ENCODE measurements at places on chromosomes 7 and 10. TPM values are rescaled to one million over a fixed set of nuclear protein-coding genes. Genes with fewer than 3 reads are reported as not detected.

Gene SAMD9
- 5.0 TPM for polyA plus RNA-seq

Gene CYP3A7
- not detected for polyA plus RNA-seq

Gene GARIN1A
- polyA plus RNA-seq: 0.43 TPM

Gene SLC18A3
- not detected for polyA plus RNA-seq

Gene TMEM184A
- polyA plus RNA-seq: 14.3 TPM

Gene CYP2C9
- 0.07 TPM for polyA plus RNA-seq

Gene SORBS1
- polyA plus RNA-seq: 0.73 TPM

Gene AGR3
- polyA plus RNA-seq: not detected

Gene RPP30
- polyA plus RNA-seq: 54.3 TPM

Gene NOC3L
- 29.0 TPM for polyA plus RNA-seq

Gene GPR141
- polyA plus RNA-seq: 0.11 TPM

Gene NXPH1
- polyA plus RNA-seq: not detected

Gene EIF3B
- 230 TPM for polyA plus RNA-seq

Gene PTN
- polyA plus RNA-seq: not detected

Gene WDR86
- polyA plus RNA-seq: 0.28 TPM

Gene ITPRID1
- not detected for polyA plus RNA-seq

Gene CDK1
- 105 TPM for polyA plus RNA-seq

Gene SHTN1
- 25.1 TPM for polyA plus RNA-seq

Gene ELFN1
- 0.09 TPM for polyA plus RNA-seq

Gene LBX1
- polyA plus RNA-seq: not detected

Gene LRRC61
- polyA plus RNA-seq: 0.47 TPM

Gene SEMA4G
- 13.5 TPM for polyA plus RNA-seq

Gene PTPRZ1
- polyA plus RNA-seq: not detected

Gene PLEKHS1
- polyA plus RNA-seq: 0.08 TPM

Gene ATP5F1C
- polyA plus RNA-seq: 432 TPM

Gene DOCK4
- polyA plus RNA-seq: 15.9 TPM

Gene ZNF862
- 3.9 TPM for polyA plus RNA-seq

Gene SMNDC1
- 28.1 TPM for polyA plus RNA-seq

Gene TWIST1
- polyA plus RNA-seq: 1.3 TPM

Gene NPTX2
- not detected for polyA plus RNA-seq

Gene SPRN
- 0.16 TPM for polyA plus RNA-seq

Gene NACAD
- 0.30 TPM for polyA plus RNA-seq

Gene SFTPD
- polyA plus RNA-seq: 0.17 TPM

Gene HYAL4
- not detected for polyA plus RNA-seq

Gene EPO
- polyA plus RNA-seq: not detected

Gene P4HA1
- 22.6 TPM for polyA plus RNA-seq

Gene RUFY2
- 7.9 TPM for polyA plus RNA-seq

Gene INHBA
- 0.20 TPM for polyA plus RNA-seq

Gene CELF2
- polyA plus RNA-seq: 0.04 TPM

Gene WASHC2C
- 19.8 TPM for polyA plus RNA-seq

Gene ARL5B
- polyA plus RNA-seq: 8.8 TPM

Gene EFCAB10
- polyA plus RNA-seq: 4.2 TPM

Gene CLDN3
- polyA plus RNA-seq: 2.6 TPM

Gene LIPM
- polyA plus RNA-seq: not detected

Gene HMX2
- 0.07 TPM for polyA plus RNA-seq

Gene SPDYE11
- not detected for polyA plus RNA-seq

Gene GPR26
- polyA plus RNA-seq: not detected

Gene A1CF
- 0.13 TPM for polyA plus RNA-seq

Gene SHH
- 0.79 TPM for polyA plus RNA-seq

Gene OR6B1
- not detected for polyA plus RNA-seq

Gene HIF1AN
- 13.4 TPM for polyA plus RNA-seq

Gene FAM25G
- polyA plus RNA-seq: 1.1 TPM

Gene C10orf62
- not detected for polyA plus RNA-seq

Gene RALA
- polyA plus RNA-seq: 42.4 TPM

Gene HOXA1
- 2.8 TPM for polyA plus RNA-seq

Data from A549 (cell line).